ENCODE measurements at places on chromosomes 12 and 14. TPM values are rescaled to one million over a fixed set of nuclear protein-coding genes. Genes with fewer than 3 reads are reported as not detected.

- no peak for DNase-seq
These were observed 26.6 kb downstream of the UBE3B start for GRCh38 chr12:109504068-109504467.

Gene C3AR1
- 10.6 TPM for total RNA-seq

- no peak for DNase-seq
These were observed 55.5 kb downstream of the DUSP16 start for GRCh38 chr12:12507121-12507520.

GRCh38 chr12:12004524-12004923 is 66.2 kb upstream of the BCL2L14 start:
- DNase-seq: no peak

Gene IFNG
- not detected for total RNA-seq

Gene C14orf180
- total RNA-seq: 59.5 TPM

Gene CLEC4E
- total RNA-seq: 3.2 TPM

- DNase-seq: no peak
These were observed 73.2 kb downstream of the TSPAN11 start for GRCh38 chr12:30999723-31000122.

DNA sequence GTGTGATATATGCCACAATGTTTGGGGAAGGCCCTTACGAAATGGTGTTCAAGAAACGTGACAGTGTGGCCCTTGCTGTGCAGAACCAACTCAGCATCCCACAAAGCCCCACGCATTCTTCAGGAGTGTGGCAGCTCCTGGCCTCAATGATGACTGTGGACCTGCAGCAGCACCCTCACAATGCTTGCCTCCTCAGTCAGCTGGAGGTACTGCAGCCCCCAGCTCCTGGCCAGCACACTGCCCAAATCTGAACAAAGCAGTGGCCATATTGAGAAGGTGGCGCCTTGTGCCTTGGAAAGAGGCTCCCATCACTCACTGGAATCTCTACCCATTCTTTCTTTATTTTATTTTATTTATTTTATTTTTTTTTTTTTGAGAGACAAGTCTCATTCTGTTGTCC is 10.4 kb downstream of the POLE2 start:
- DNase-seq: no peak

DNA sequence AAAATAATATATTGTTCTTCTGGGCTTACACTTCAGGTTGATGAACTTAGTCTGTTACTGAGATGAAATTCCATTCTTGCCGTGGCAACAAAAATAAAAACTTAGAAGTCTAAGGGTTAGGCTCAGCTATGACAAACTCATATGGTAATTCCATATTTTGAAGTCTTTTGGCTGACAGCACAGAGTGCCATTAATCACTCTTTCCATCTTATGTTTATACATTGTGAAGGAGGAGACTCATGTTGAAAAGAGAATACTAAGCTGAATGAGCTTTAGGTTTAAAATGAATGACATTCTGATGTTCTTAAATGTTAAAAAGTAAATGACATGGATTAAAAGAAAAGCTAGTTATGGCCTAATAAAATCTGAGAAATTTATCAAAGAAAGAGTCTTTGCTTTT is 291.9 kb downstream of the SOX5 start:
- no peak for DNase-seq

Gene RPGRIP1
- total RNA-seq: 0.12 TPM

All from right atrium auricular region (tissue), 2 donors.